Activated T-helper 2 cell treated with anti-CD3 and anti-CD28 coated beads, Interferon-gamma antibody, Interleukin-2, Interleukin-4, amounts not matched to agents 10 μg/mL and 5 μg/mL and 100 μg/mL, durations not matched to agents 14 hours and 24 hours and 36 hours (primary cell): ENCODE measurements at places on chromosomes 1 and 21. TPM values are rescaled to one million over a fixed set of nuclear protein-coding genes. Genes with fewer than 3 reads are reported as not detected.

GRCh38 chr1:39505289-39505688, 13.9 kb downstream of the BMP8A start:
- DNase-seq: no peak
- H3K27me3 ChIP-seq: peaks cover 10% of the 10 kb centered on the region
- no peaks in the 10 kb centered on the region for H3K36me3 ChIP-seq
- no peak overlapping the region for H3K4me3 ChIP-seq
- H3K27ac ChIP-seq: no peak overlapping the region

- peaks cover 10% of the 10 kb centered on the region for H3K27me3 ChIP-seq
- H3K4me3 ChIP-seq: no peak overlapping the region
- H3K27ac ChIP-seq: no peak overlapping the region
- DNase-seq: no peak
Measured at GRCh38 chr1:25879675-25880074, 4.2 kb upstream of the PAQR7 start.

DNA sequence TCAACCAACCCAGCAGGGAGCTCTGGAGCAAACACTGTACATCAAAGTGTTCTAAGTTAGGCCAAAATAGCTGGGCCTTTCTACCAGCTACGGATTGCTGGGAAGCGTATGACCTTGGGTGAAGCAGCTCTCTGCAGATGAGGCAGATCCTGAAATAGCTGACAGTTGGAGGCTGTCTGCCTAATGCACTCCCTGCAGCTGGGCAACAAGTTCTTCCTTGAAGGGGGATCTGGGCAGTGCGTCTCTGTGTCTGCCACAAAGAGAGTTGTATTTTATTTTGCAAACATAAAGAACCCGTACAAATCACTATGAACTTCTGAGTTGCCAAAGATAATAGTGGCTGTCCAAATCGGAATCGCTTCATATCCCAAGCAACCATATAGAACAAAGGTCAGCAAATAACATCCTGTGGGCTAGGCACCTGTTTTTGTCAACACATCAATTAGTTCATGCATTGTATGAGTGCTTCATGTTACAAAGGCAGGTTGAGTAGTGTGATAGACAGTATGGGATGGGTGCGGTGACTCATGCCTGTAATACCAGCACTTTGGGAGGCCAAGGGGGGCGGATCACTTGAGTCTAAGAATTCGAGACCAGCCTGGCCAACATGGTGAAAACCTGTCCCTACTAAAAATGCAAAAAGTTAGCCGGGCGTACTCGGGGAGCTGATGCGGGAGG, 29.1 kb upstream of the KLF17 start:
- H3K4me1 ChIP-seq: no peaks in the 10 kb centered on the region
- no peak for DNase-seq
- peaks cover 9% of the 10 kb centered on the region for H3K27me3 ChIP-seq
- no peaks in the 10 kb centered on the region for H3K36me3 ChIP-seq
- no peak overlapping the region for H3K27ac ChIP-seq
- no peak overlapping the region for H3K4me3 ChIP-seq

FCMR gene
- total RNA-seq: 14.1 and 16.7 TPM in 2 replicates

LCA5L gene
- 0.32 TPM in 1 of 2 replicates, not detected in the other for total RNA-seq

- no peak for DNase-seq
- H3K36me3 ChIP-seq: no peaks in the 10 kb centered on the region
- H3K27ac ChIP-seq: no peak overlapping the region
- H3K4me1 ChIP-seq: no peaks in the 10 kb centered on the region
Measured at GRCh38 chr1:61198554-61198953, 116.2 kb downstream of the NFIA start.

DNA sequence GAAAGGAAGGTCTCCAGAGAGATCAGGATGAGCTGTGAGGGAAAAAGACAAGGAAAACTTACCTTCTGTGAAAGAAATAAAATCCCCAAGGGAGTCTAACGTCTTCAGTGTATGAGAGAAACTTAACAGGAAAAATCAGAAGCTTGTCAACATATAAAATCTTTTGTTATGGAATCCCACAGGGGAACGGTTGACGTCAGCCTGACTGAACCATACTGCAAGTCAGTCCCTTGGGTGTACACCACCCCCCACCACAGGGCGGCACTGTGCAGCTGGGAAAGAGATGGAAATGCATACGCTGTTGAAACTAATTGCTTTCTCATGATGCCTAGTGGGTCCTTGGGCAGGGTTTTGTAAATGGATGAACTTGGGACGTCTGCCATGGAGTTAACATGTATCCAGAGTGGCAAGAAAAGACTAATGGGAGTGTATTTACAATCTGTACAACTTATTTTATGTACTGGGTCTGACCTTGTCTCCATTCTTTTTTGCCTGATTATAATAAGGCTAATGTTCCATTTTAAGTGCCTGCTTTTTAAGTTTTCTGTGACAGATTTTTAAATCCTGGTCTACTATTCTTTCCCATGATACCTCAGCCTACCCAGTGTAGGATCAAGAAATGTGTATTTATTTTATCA, 22.7 kb downstream of the UTP25 start:
- H3K4me1 ChIP-seq: peaks cover 23% of the 10 kb centered on the region
- H3K36me3 ChIP-seq: peaks cover 84% of the 10 kb centered on the region
- no peaks in the 10 kb centered on the region for H3K27me3 ChIP-seq
- H3K27ac ChIP-seq: no peak overlapping the region
- H3K4me3 ChIP-seq: no peak overlapping the region

- H3K27ac ChIP-seq: no peak overlapping the region
- H3K27me3 ChIP-seq: peaks cover 2% of the 10 kb centered on the region
- H3K36me3 ChIP-seq: no peaks in the 10 kb centered on the region
- peaks cover 5% of the 10 kb centered on the region for H3K4me1 ChIP-seq
Measured at GRCh38 chr1:228939001-228939691, 203.9 kb downstream of the RHOU start.

PCSK9 gene
- total RNA-seq: 0.05 and 0.07 TPM in 2 replicates

TIE1 gene
- 2.9 and 3.1 TPM in 2 replicates for total RNA-seq

- H3K4me1 ChIP-seq: peaks cover 38% of the 10 kb centered on the region
- no peak for DNase-seq
- no peak overlapping the region for H3K27ac ChIP-seq
- peaks cover 67% of the 10 kb centered on the region for H3K36me3 ChIP-seq
- no peak overlapping the region for H3K4me3 ChIP-seq
Measured at GRCh38 chr21:25584833-25585676, 22.2 kb downstream of the MRPL39 start.

DNA sequence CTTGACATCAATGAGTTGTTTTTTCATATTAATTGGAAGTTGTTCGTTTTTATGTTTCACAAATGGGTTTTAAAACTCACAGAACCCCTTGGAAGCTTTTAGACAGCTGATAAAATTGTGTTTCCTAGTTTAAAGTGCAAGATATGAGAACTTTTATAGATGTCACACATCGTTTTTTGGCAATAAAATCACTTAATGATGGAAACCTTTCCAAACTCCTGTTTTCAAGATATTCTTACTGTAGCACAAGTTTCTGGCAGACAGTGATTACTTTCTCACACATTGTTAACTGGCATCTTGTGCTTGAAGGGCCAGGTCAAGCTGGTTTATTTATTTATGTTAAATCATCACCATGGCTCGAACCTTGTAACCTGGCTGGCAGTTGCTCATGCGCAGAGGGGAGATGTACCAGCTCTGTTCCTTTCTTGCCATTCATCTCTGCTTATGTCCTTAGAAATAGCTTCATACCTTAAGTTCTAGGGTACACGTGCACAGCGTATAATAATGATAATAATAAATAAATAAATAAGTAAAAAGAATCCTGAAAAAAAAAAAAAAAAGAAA, 10.2 kb upstream of the RCAN1 start:
- peaks cover 28% of the 10 kb centered on the region for H3K27me3 ChIP-seq
- no peaks in the 10 kb centered on the region for H3K36me3 ChIP-seq
- no peak for DNase-seq
- no peaks in the 10 kb centered on the region for H3K4me1 ChIP-seq

DNA sequence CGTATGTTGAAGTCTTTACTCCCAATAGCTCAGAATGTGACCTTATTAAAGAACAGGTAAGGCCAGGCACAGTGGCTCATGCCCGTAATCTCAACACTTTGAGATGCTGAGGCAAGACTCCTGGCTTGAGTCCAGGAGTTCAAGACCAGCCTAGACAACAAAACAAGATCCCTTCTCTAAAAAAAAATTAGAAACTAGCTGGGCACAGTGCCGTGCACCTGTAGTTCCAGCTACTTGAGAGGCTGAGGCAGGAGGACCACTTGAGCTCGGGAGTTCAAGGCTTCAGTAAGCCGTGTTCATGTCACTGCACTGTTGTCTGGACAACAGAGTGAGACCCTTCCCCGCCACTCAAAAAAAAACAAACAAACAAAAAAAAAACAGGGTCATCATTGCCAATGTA, 171.3 kb downstream of the RERE start:
- peak overlapping the region; percentile 28 for H3K27ac ChIP-seq
- H3K4me3 ChIP-seq: no peak overlapping the region
- H3K4me1 ChIP-seq: peaks cover 54% of the 10 kb centered on the region
- no peaks in the 10 kb centered on the region for H3K27me3 ChIP-seq

DNA sequence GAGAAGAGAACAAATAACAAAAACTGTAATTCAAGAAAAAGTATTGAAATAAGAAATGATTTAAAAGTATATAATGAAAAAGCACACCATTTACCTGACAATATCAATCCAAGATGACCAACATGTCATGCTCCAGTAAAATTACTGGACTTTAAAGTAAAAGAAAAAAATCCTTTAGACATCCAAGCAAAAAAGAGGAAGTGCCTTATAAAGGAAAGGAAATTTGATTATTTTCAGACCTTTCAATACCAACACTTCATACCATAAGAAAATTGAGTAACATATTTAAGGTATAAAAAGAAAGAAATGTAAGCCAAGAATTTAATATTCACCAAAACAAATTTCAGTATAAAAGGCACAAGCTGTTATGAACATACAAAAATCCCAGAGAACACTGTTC, 46.2 kb upstream of the SSX2IP start:
- no peak overlapping the region for H3K4me3 ChIP-seq
- no peaks in the 10 kb centered on the region for H3K4me1 ChIP-seq
- peaks cover 16% of the 10 kb centered on the region for H3K27me3 ChIP-seq

DNA sequence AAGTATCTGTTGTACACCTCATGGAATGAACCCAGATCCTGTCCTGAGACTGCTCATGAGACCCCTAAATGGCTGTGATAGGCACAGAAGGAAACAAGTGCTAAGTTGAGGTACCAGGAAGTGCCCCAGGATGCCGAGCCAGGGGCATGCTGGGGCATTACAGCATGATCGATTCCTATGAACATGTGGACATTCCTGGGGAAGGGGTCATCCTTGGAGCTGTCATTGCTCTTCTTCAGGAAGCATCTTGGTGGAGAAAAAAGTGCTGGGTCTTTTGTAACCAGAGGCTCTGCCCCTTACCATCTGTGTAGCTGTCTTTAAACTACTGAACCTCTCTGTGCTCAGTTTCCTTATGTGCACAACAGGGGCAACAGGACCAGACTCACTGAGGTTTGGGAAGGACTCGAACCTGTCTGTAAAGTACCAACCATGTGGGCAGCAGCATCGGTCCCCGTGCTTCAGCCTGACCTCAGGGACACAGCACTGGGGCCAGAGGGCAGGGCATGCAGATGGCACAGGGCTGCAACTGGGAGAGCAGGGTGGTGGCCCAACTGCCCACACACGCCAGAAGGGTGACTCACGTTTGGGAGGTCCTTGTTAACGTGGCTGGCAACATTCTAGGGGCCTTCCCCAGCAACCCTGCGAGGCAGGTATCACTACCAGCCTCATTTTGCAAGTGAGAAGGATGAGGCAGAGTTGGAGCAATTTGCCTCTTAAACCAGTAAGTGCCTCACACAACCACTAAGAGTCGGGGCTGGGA, 142.3 kb upstream of the EDN2 start:
- H3K4me1 ChIP-seq: peaks cover 65% of the 10 kb centered on the region
- H3K27me3 ChIP-seq: no peaks in the 10 kb centered on the region
- H3K4me3 ChIP-seq: no peak overlapping the region

GRCh38 chr1:106910798-106911197, 145.7 kb upstream of the PRMT6 start:
- no peaks in the 10 kb centered on the region for H3K4me1 ChIP-seq
- H3K36me3 ChIP-seq: no peaks in the 10 kb centered on the region
- no peaks in the 10 kb centered on the region for H3K27me3 ChIP-seq
- DNase-seq: no peak
- no peak overlapping the region for H3K4me3 ChIP-seq

MSH4 gene
- 0.60 and 0.62 TPM in 2 replicates for total RNA-seq

DNA sequence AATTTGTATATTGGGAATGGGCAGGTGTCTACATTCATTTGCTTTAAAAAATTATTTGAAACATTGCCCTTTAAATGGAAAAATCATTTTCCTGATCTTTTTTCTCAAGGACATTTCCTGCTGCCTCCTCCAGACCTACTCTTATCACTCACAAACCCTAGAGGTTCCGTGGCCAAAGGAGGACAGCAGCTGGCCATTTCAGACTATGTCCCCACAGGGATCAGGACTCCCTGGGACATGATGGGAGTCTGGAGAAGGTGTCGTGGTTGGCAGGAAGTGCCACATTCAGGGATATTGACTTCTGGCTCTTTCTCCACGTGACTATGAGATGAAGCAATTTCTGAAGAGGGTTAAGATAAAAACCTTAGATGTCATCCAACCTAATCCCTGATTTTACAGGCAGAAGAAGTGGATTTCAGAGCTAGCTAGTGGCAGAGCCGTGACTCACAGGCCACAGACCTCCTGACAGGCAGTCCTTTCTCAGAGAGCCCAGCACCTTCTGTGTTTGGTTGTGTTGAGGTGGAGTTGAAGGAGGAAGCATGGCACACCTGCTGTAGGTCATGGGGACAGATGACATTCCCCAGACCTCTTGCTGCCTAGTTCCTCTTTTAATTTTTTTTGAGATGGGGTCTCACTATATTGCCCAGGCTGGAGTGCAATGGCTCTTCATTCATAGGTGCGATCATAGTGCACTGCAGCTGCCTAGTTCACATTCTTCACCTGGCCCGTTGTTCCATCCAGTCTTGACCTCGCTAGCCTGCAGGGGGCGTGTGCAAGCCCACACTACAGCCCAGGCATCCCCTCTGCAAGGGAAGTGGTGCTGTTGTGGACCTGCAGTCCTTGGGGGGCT, 25.5 kb upstream of the IL10 start:
- no peak for DNase-seq
- H3K4me3 ChIP-seq: no peak overlapping the region
- H3K4me1 ChIP-seq: peaks cover 65% of the 10 kb centered on the region
- peaks cover 11% of the 10 kb centered on the region for H3K27me3 ChIP-seq
- no peak overlapping the region for H3K27ac ChIP-seq

DNA sequence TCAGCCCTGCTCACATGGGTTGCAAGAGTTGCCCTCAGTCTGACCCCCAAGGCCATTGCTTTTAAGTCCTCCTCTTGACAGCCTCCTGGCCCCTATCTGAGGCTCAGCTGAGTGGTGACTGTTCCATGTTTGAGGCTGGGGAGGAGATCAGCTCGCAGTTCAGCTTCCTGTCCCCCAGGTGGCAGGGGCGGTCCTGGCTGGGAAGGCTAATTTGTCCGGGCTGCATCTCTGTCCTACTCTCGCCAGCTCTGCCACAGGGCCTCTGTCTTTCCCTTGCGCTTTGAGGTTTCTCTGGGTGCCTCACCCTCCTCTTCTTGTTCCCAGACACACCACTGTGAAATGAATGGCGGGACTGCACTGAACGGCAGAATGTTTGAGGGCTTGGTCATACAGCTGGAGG, 157.3 kb downstream of the KCNJ6 start:
- H3K27ac ChIP-seq: no peak overlapping the region
- no peaks in the 10 kb centered on the region for H3K4me1 ChIP-seq
- H3K36me3 ChIP-seq: no peaks in the 10 kb centered on the region
- no peaks in the 10 kb centered on the region for H3K27me3 ChIP-seq
- no peak overlapping the region for H3K4me3 ChIP-seq

AMY1A gene
- total RNA-seq: not detected in 2 replicates

LRRC8B gene
- 48.2 and 48.7 TPM in 2 replicates for total RNA-seq

- H3K4me1 ChIP-seq: peaks cover 8% of the 10 kb centered on the region
- no peak overlapping the region for H3K27ac ChIP-seq
- peaks cover 1% of the 10 kb centered on the region for H3K27me3 ChIP-seq
- no peak overlapping the region for H3K4me3 ChIP-seq
- H3K36me3 ChIP-seq: no peaks in the 10 kb centered on the region
Measured at GRCh38 chr1:172286629-172287076, 133.8 kb upstream of the C1orf105 start.
